Muscle of leg (tissue), 16 donors: ENCODE measurements at places on chromosomes 5 and 9. TPM values are rescaled to one million over a fixed set of nuclear protein-coding genes. Genes with fewer than 3 reads are reported as not detected.
A peak's percentile ranks its signal among the peaks of the same experiment; 100 is the strongest.

DNA sequence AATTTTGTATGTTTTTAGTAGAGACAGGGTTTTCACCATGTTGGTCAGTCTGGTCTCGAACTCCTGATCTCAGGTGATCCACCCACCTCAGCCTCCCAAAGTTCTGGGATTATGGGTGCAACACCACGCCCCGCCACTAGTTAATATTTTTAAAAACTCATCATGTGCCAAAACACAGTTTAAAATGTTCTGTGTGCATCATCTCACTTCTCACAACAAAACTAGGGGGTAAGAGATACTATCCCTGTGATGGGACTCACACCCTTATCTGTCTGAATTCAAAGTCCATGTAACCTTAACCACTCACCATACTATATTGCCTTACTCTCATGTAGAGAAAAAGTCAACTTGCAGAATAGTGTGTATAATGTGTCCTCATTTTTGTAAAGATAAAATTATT lies 2.6 kb downstream of the PKD2L2 start:
- DNase-seq = no peak

DNA sequence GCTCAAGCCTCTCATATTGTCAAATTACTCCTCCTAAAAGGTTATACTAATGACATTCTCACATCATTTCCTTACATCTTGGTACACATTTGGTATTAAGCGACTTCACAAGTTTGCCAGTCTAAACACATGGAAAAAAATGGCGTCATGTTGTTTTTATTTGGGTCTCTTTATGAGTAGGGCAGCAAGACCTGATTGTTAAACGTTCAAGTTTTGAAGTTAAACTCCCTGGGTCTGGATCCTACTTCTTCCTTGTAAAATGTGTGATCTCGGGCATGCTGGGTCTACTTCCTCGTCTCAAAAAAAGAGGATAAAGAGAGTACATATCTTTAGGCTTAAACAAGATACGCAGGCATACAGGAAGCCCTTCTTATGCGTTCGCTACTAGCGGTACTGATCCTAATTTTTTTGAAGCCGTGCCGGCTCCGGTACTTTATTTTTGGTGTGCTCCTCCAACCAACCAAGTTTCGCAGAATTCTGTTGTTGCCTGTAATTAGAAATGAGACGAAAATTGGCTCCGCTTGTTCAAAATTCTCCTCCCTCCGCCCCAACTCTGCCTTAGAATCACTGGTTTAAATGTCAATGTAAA lies 596 bp upstream of the CDC37L1 start:
- peak; percentile 68 for DNase-seq

DNA sequence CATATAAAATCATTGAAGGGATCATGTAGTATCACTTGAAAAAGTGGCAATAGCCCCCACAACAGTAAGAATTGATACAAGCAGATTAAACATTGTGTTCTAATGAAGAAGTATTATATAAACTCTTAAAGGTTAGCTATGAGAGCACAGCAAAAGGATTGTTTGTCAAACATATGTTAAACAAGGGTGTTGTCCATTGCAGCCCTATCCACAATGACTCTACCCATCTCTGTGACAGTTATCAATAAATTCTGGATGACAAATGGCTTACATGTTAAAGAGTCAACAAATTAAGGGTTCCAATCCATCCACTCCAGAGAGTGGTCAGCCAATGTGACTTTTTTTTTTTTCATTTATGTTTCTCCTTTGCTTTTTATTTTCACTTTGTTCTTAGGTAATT lies 238.7 kb downstream of the SEMA5A start:
- DNase-seq = no peak

GRCh38 chr9:91818225-91818585 lies 131.8 kb downstream of the ROR2 start:
- no peak for DNase-seq

DNA sequence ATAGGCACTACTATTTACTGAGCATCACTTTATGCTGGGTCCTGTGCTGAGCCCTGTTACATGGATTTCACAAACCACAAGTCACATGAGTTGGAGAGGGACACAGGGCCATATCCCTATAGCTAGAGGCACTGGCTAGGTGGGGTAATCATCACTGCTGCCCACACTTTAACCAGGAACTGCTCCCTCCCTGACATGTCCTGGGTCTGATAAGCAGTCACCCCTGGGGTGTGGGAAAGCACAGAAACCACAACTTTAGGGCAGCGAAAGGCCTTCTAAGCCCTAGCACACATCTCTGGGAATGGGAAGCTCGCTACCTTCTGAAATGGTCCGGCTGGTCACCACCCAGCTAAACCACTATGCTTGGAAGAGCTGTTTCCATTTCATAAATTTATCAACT lies 15.0 kb downstream of the TBC1D2 start:
- DNase-seq = no peak

The FGF18 gene
- polyA plus RNA-seq = 17.4 TPM

GRCh38 chr5:160799184-160799583 lies 52.8 kb downstream of the ATP10B start:
- peak; percentile 7 for DNase-seq

The FOXD4L5 gene
- polyA plus RNA-seq = 2.0 TPM

- no peak for DNase-seq
These were observed 275.6 kb downstream of the KDM4C start for GRCh38 chr9:7033076-7034045.

DNA sequence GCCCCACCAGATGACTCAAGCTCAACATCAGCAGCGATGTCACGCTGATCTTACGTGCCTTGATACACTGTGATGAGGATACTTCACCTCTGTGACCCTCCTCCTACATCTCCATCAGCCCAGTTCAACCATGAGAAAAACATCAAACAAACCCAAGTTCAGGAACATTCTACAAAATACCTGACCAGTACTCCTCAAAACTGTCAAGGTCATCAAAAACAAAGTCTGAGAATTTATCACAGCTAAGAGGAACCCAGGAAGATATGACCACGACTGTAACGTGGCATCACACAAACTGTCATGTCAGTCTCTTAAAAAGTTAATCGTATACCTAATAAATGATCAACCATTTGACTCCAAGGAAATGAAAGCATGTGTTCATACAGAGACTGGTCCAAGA lies 90.8 kb downstream of the COL23A1 start:
- DNase-seq = no peak

- DNase-seq = no peak
These were observed 215.8 kb upstream of the DAB2 start for GRCh38 chr5:39640552-39640951.

The NOP16 gene
- polyA plus RNA-seq = 33.9 TPM

DNA sequence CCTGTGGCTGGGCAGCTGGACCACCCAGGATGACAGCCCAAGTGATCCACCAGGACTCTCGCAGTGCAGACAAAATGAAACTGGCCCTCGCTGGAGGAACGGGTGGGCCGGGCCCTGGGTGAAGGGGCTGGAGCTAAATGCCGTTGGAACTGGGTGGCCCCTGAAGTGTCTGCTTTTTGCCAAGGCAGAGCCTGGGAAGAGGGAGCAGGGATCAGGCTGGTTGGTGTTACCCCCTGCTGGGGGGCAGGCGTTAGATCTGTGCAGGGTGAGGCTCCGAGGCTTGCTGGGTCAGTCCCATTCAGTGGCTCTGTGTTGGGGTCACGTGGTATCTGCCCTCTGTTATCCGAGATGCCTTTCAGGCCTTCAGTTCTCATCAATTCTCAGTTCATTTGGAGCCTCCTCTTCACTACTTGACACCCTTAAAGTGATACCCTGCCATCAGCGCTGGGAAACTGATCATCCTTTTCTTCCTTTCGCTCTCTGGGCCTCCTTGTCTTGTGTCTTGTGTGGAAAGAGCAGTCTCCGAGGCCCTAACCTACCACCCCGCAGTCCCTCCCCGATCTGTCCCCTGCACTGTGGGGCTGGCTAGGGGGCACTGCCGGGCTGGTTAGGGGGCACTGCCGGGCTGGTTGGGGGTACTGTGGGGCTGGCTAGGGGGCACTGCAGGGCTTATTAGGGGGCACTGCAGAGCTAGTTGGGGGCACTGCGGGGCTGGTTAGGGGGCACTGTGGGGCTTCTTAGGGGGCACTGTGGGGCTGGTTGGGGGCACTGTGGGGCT lies 37.3 kb downstream of the COL5A1 start:
- no peak for DNase-seq

GRCh38 chr5:89449392-89450148 lies 566.6 kb upstream of the MEF2C start:
- DNase-seq = no peak

DNA sequence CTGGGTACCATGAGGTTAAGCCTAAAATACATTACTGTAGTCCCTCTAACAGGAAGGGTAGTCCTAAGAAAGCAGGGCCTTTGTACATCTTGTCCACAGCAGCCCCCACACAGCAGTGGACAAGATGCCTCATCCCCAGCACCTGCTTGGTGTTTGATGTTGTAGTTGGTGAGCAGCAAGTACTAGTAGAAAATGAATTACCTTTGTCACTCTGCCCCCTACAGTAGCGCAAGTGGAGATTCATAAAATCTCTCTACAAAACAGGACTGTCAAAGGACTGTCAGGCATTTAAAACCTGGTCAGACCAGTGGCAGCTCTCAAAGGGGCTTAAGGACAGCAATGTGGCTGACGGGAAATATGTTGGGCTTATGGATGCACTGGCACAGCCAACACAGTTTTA lies 122.5 kb downstream of the TMEM174 start:
- no peak for DNase-seq

GRCh38 chr9:36191290-36191645 lies 547 bp downstream of the CLTA start:
- peak; percentile 41 for DNase-seq

- no peak for DNase-seq
These were observed 17.5 kb upstream of the TGFBR1 start for GRCh38 chr9:99087462-99087861.

- DNase-seq = no peak
These were observed 226.4 kb downstream of the PBX3 start for GRCh38 chr9:125973547-125973946.

- DNase-seq = no peak
These were observed 93.2 kb downstream of the GLIS3 start for GRCh38 chr9:4206718-4207117.

- no peak for DNase-seq
These were observed 148.9 kb downstream of the GCNT1 start for GRCh38 chr9:76607730-76608436.

The PDE4D gene
- 40.5 TPM for polyA plus RNA-seq

- DNase-seq = no peak
These were observed 323.4 kb downstream of the CHSY3 start for GRCh38 chr5:130227699-130228098.

- DNase-seq = peak; percentile 66
These were observed 31.0 kb upstream of the ALDH1B1 start for GRCh38 chr9:38361473-38361850.

DNA sequence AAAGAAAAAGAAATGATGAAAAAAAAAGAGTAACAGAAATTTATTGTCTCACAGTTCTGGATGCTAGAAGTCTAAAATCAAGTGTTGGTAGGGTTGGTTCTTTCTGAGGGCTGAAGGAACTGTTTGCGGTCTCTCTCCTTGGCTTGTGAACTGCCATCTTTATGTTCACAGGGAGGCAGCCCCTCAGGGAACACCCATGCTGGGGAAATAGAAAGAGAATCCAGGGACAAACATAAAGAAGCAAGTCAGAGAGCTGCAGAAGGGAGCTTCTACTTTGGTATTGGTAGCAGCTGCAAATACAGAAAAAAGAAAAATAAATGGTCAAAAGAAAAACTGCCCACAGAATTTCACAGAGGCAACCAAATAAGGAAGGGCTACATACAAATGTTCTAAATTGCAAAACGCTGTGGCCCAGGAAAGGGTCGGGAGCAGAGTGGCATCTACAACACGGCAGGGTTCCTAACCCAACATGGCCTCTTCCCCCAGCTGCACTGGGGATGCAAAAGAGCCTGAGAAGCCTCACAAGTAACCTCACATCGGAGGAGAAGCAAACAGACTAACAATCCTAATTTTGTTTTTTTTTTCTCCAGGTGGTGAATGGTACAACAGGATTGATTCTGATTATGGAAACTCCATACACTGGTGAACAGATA lies 37.4 kb downstream of the ELOVL7 start:
- DNase-seq = no peak

GRCh38 chr5:16889203-16889971 lies 46.7 kb downstream of the MYO10 start:
- DNase-seq = peak; percentile 34

DNA sequence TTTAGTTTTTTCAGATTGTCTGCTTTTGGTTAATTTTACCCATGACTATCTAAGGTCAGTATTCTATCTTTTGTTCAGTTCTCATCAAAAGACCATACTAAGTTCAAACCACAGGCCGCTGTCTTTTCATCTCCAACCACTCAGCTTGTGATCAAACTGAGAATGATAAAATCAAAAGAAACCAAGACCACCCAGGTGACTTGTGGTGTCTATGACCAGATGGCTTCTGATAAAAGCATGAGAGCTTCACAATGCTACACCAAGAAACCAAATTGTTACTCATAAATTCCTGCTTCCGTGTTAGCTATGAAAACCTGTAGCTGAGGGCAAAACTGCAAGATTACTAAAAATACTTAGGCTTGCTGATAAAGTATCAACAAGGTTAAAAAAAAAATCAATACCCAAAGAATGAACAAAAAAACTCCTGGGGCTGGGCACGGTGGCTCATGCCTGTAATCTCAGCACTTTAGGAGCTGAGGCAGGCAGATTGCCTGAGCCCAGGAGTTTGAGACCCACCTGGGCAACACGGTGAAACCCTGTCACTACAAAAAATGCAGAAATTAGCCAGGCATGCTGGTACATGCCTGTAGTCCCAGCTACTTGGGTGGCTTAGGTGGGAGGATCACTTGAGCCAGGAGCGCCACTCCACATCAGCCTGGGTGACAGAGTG lies 25.8 kb upstream of the GPX8 start:
- DNase-seq = no peak

DNA sequence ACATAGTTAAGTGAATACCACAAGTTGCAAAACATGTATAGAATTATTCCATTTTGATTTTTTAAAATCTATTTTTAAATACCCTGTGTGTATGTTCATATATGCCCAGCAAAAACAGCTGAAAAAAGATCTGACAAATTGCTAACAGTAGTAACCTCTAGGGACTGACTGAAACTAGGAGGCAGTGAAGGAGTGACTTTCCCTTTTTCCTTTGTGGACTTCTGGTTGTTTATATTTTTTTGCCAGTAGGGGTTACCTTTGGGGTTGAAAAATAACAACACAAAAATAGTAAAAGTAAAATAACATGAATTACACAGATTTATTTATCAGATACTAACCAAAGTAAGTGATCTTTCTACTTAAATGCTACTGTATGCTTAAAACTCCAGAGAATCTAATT lies 2.9 kb downstream of the MEGF9 start:
- DNase-seq = no peak

The EPB41L4A gene
- polyA plus RNA-seq = 3.3 TPM

The COL27A1 gene
- polyA plus RNA-seq = 28.0 TPM

The HRH2 gene
- 0.85 TPM for polyA plus RNA-seq

GRCh38 chr5:34803974-34804732 lies 34.8 kb upstream of the TTC23L start:
- peak; percentile 59 for DNase-seq

The ROR2 gene
- polyA plus RNA-seq = 3.8 TPM

- DNase-seq = no peak
These were observed 755.8 kb upstream of the EDIL3 start for GRCh38 chr5:85140471-85140870.
